Nephron progenitor cell (in vitro differentiated cells): ENCODE measurements at places on chromosomes 5 and 9.

DNA sequence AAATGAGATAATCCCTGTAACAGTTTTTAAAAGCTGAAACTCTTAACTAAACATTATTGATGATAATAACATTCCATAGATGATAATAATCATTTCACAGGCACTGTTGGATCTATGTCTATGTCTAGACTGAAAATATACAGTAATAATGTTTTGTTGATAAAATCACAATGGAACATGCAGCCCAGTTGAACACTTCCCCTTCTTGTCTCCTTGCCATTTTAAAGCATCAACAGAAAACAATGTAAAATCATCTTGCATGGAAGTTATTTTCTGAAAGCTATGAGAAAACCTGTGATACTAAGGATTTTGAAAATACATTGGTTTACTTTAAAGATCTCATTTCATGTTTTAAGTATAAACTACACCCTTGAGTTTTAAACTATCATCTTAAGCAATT lies 1.9 kb downstream of the GAPT start:
- no peak for DNase-seq
- H3K27me3 ChIP-seq: peaks cover 3% of the 10 kb centered on the region
- no peaks in the 10 kb centered on the region for H3K4me1 ChIP-seq
- H3K36me3 ChIP-seq: no peaks in the 10 kb centered on the region

GRCh38 chr5:81626524-81626923 lies 124.4 kb downstream of the SSBP2 start:
- peak overlapping the region; percentile 51 for H3K27ac ChIP-seq
- H3K36me3 ChIP-seq: peaks cover 60% of the 10 kb centered on the region
- no peak overlapping the region for H3K4me3 ChIP-seq
- no peak for DNase-seq
- peaks cover 9% of the 10 kb centered on the region for H3K4me1 ChIP-seq

- H3K4me3 ChIP-seq: no peak overlapping the region
- no peak overlapping the region for H3K27ac ChIP-seq
- DNase-seq: no peak
- peaks cover 4% of the 10 kb centered on the region for H3K27me3 ChIP-seq
- no peaks in the 10 kb centered on the region for H3K4me1 ChIP-seq
- peaks cover 54% of the 10 kb centered on the region for H3K36me3 ChIP-seq
Measured at GRCh38 chr5:78886341-78887230, 98.5 kb downstream of the ARSB start.

DNA sequence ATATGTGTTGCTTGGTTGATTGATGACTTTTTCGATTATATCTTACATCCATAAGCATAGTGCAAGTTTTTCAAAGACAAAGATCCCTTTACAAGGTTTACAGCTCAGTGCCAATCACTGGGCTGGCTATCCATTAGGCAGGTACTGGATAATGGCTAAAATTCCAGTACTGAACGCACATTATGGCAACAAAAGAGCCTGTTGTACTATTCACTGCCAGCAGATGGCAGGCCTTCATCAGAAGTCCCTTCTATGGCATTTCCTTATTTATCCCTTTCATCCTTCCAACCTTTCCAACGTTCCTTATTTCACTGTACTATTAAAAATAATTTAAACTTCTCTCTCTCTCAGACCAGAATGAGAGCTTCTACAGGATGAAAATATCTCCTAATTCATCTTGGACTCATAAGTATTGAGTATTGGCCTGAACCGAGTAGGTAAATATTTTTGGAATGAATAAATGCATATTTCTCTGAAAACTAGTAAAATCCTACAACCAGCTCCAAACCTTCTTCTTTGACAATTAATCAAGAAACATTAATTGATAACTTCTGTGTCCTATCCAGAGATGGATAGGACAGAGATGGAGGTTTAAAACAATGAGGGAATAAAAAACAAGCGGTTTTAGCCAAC lies 6.7 kb upstream of the WNT8A start:
- H3K27ac ChIP-seq: no peak overlapping the region
- no peaks in the 10 kb centered on the region for H3K36me3 ChIP-seq
- H3K4me1 ChIP-seq: peaks cover 16% of the 10 kb centered on the region

- H3K4me1 ChIP-seq: no peaks in the 10 kb centered on the region
- H3K27ac ChIP-seq: no peak overlapping the region
- H3K4me3 ChIP-seq: no peak overlapping the region
Measured at GRCh38 chr5:37197340-37198050, 51.7 kb downstream of the CPLANE1 start.

GRCh38 chr9:135048758-135049444 lies 38.6 kb upstream of the OLFM1 start:
- H3K27me3 ChIP-seq: peaks cover 15% of the 10 kb centered on the region
- no peak for DNase-seq
- H3K4me1 ChIP-seq: peaks cover 21% of the 10 kb centered on the region

GRCh38 chr5:73126957-73127356 lies 6.6 kb downstream of the TMEM171 start:
- H3K36me3 ChIP-seq: no peaks in the 10 kb centered on the region
- H3K4me1 ChIP-seq: peaks cover 11% of the 10 kb centered on the region
- DNase-seq: no peak
- H3K27ac ChIP-seq: no peak overlapping the region
- peaks cover 48% of the 10 kb centered on the region for H3K27me3 ChIP-seq

DNA sequence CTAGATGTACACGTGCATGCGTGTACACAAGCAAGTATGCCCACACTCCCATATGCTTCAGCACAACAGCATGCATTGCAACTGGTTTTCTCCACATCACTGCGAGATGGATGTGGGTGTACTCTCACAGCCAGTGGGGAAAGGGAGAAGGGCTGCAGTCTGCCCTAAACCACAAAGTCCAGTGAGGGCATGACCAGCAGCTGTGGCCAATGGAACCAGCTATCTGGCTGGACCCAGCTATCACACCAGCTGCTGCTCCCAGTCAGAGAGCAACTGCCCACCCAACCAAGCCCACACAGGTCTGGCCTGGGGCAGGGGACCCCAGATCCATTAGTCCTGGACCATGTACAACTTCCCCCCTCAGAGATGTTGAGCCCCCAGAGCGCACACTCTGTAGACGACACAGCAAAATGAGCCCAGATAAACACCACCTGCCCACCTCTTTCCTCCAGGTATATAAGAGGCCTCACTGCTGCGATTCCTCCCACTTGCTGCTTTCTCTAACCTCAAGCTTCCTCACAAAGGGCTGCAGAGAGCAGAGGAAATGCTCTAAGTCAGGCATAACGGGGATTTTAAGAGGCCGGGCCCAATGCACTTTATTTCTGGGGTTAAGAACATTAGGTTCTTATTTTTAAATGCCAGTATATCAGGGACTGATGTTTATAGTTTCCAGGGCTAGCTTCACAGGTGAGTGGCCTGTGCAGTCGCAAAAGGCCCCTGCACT lies 39.0 kb downstream of the SHB start:
- H3K4me1 ChIP-seq: peaks cover 61% of the 10 kb centered on the region
- H3K36me3 ChIP-seq: no peaks in the 10 kb centered on the region
- H3K27ac ChIP-seq: no peak overlapping the region
- H3K4me3 ChIP-seq: no peak overlapping the region
- peaks cover 11% of the 10 kb centered on the region for H3K27me3 ChIP-seq

GRCh38 chr5:55134053-55134722 lies 25.8 kb upstream of the GPX8 start:
- no peak overlapping the region for H3K27ac ChIP-seq
- H3K36me3 ChIP-seq: no peaks in the 10 kb centered on the region
- no peaks in the 10 kb centered on the region for H3K4me1 ChIP-seq
- H3K27me3 ChIP-seq: no peaks in the 10 kb centered on the region
- DNase-seq: no peak

DNA sequence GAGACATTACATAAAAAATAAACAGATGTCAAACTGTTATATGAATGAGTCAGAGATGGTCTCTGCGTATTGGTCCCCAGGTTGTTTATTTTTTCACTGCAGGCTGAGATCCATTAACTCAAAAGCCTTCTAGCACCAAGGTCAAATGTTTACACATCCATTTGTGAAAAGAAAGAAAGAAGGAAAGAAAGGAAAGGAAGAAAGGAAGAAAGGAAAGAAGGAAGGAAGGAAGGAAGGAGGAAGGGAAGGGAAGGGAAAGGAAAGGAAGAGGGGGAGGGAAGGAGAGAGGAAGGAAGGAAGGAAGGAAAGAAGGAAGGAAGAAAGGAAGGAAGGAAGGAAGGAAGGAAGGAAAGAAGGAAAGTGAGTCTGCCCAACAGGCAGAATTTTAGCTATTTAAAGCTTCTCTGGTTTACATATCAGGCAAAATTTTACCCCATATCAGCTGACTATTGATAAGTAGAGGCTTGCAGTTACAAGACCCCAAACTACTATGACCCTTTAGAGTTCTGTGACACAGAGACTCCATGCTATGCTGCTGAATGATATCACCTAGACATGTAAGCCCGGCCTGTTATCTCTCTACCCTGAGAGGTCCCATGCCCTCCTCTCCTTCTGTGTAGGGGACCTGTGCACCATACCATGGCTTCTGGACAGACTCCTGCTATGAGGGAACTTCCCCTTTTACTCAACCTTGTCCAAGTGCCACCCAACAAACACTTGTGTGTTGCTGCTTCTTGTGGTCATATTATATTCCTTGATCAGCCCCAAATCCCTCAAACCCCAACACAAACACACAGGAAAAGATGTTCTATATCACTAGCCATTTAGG lies 59.0 kb downstream of the DRD1 start:
- no peaks in the 10 kb centered on the region for H3K36me3 ChIP-seq
- peaks cover 5% of the 10 kb centered on the region for H3K4me1 ChIP-seq
- H3K27ac ChIP-seq: no peak overlapping the region

DNA sequence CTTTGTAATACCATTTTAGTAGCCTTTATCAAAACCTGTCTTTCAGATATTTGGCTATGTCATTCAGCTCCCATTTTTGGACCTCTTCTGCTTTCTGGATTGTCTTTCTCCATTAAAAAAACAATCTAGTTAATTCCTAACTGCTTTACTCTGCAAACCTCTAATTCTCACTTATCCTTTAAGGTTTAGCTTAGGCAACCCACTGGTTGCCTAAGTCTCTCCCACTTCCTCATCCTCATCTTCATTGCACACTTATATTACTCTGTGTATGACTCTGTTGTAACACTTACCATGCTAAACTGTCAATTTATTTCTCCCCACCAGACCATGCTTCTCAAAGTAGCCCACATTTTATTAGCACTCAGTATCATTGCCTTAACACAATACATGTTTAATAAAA lies 205.0 kb upstream of the DMRTA1 start:
- peaks cover 7% of the 10 kb centered on the region for H3K27me3 ChIP-seq
- no peaks in the 10 kb centered on the region for H3K36me3 ChIP-seq
- H3K27ac ChIP-seq: no peak overlapping the region
- H3K4me1 ChIP-seq: peaks cover 44% of the 10 kb centered on the region
- no peak for DNase-seq
- H3K4me3 ChIP-seq: no peak overlapping the region

- no peaks in the 10 kb centered on the region for H3K36me3 ChIP-seq
- no peak for DNase-seq
- peaks cover 25% of the 10 kb centered on the region for H3K27me3 ChIP-seq
- no peak overlapping the region for H3K27ac ChIP-seq
- no peak overlapping the region for H3K4me3 ChIP-seq
Measured at GRCh38 chr9:122360891-122361290, 9.9 kb upstream of the PTGS1 start.

DNA sequence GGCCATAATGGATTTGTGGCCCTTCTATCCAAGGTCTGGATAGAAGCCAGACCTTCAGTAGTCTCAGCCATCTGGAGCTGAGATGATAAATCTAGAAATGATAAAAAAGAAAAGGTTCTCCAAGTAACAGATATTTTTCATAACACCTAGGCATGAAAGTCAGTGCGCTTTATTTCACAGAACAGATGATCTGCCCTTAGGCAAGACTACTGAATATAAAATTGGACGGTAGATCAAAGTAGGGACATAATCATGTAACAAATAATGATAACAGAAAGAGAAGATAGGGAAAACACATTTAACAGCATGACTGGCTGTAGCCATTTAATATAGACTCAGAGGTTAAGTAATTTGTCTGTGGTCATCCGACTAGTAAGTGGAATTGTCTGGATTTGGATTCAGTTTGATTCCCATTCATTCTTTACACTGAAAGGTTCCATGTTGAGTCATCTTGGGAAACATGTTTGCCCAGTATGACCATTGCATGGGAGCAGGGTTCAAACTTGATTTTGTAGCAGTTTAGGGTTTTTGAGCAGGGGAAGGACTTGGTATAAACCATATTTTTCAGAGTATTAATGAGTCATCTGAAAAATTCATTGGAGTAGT lies 4.1 kb upstream of the CAVIN4 start:
- H3K27ac ChIP-seq: peak overlapping the region; percentile 52
- DNase-seq: no peak
- no peaks in the 10 kb centered on the region for H3K4me1 ChIP-seq
- no peaks in the 10 kb centered on the region for H3K27me3 ChIP-seq
- peaks cover 52% of the 10 kb centered on the region for H3K36me3 ChIP-seq

GRCh38 chr9:111161015-111161415 lies 122.7 kb upstream of the LPAR1 start:
- DNase-seq: no peak
- no peaks in the 10 kb centered on the region for H3K27me3 ChIP-seq
- no peak overlapping the region for H3K4me3 ChIP-seq
- peaks cover 51% of the 10 kb centered on the region for H3K4me1 ChIP-seq

DNA sequence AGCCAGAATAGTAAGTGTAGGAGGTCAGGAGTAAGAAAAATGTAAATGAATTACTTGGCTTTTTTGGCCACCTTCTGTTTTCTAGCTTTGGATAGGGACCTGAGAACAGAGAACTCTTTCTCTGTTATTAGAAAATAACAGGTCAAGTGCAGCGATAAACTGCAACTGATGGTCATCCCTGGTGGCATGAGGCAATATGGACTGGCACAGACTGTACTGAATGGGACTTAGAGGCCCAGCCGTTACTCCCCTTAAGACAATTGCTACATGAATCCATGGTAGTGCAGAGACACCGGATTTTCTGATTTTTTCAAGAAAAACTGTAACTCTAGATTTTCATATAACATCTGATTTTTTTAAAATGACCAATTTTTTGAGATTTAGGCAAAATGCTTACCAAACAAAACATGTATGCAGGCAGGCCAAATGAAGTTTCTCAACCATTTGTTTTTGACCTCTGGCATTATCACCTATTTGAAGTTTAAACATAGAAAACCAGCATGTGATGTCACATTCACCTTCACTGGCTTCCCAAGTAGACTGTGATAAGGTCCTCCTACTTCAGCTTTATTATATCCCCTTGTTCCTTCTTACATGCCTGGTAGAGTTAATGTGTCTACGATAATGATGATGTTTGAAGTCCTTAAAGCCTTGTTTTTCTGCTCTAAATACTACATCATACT lies 262.6 kb downstream of the KCTD16 start:
- peaks cover 18% of the 10 kb centered on the region for H3K4me1 ChIP-seq
- DNase-seq: no peak
- no peaks in the 10 kb centered on the region for H3K36me3 ChIP-seq
- H3K27ac ChIP-seq: no peak overlapping the region

- no peak overlapping the region for H3K27ac ChIP-seq
- no peaks in the 10 kb centered on the region for H3K4me1 ChIP-seq
- no peak overlapping the region for H3K4me3 ChIP-seq
Measured at GRCh38 chr5:18113721-18114120, 479.5 kb downstream of the TAF11L14 start.
